Natural killer cell (primary cell): ENCODE measurements at places on chromosomes 3 and 15.

GRCh38 chr3:111278959-111279358 lies 207.3 kb downstream of the NECTIN3 start:
- H3K4me1 ChIP-seq: no peaks in the 10 kb centered on the region
- H3K27me3 ChIP-seq: no peaks in the 10 kb centered on the region
- H3K27ac ChIP-seq: no peak overlapping the region
- DNase-seq: no peak
- no peaks in the 10 kb centered on the region for H3K36me3 ChIP-seq

DNA sequence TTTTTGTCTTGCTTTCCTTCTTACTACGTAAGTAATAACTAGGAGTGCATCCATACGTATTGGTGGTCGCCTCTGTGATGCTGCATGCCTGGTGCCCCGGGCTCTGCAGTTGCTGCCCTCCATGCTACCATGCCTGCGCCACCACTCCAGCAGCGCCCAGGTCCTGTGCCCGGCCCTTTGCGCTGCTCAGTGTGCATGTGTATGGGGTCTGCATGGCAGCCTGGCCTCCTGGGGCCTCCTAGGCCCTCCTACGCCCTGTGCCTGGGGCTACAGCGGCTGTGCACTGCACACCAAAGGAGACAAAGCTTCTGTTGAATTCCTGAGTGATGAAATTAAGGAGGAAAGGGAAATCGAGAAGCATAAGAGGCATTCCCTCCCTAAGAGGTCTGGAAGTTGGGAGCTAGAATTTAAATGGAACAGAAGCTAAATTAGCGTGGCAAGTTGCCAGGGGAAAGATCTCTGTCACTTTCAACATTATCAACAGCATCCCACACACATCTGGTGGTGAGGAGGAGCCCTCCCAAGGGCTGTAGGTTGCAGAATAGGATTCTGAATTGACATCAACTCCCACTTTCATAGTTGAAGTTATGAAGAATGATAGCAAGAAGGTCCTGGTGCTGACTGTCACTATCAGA lies 275.0 kb upstream of the CHRM5 start:
- H3K27me3 ChIP-seq: no peaks in the 10 kb centered on the region
- H3K4me1 ChIP-seq: no peaks in the 10 kb centered on the region
- H3K27ac ChIP-seq: no peak overlapping the region
- no peak for DNase-seq
- H3K36me3 ChIP-seq: no peaks in the 10 kb centered on the region

GRCh38 chr3:59774000-59774399 lies 724.2 kb upstream of the CFAP20DC start:
- no peak for DNase-seq
- H3K4me1 ChIP-seq: peaks cover 41% of the 10 kb centered on the region

DNA sequence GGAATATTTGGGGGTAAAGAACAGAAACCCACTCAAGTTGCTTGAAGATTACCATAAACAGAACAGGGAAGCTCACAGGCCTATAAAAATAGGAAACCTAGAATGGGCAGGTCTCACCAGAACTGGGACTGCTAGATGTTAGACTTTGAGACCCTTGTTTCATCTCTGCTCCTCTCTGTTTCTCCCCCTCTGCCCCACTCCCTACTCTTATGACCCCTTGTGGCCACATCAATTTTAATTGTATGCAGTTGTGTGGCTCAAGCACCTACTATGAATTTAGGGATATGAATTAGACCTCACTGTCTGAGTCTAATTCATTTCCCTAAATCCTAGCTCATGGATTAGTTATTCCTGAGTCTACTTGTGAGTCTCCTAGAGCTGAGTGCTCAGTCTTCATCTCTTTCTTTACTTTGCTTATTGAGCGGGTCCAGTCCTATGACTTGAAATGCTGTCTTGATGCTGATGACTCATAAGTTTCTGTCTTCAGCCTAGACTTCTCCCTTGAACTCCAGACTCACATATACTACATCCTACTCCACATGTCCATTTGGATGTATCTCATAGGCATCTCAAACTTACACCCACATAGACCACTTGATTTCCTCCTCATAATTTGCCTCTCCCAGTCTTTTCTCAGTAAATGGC lies 78.7 kb downstream of the ITPR1 start:
- peaks cover 4% of the 10 kb centered on the region for H3K4me1 ChIP-seq
- DNase-seq: no peak
- no peaks in the 10 kb centered on the region for H3K36me3 ChIP-seq
- no peaks in the 10 kb centered on the region for H3K27me3 ChIP-seq

GRCh38 chr3:188234132-188234531 lies 80.2 kb downstream of the LPP start:
- no peak overlapping the region for H3K4me3 ChIP-seq
- H3K36me3 ChIP-seq: no peaks in the 10 kb centered on the region
- no peaks in the 10 kb centered on the region for H3K4me1 ChIP-seq
- H3K27ac ChIP-seq: no peak overlapping the region

DNA sequence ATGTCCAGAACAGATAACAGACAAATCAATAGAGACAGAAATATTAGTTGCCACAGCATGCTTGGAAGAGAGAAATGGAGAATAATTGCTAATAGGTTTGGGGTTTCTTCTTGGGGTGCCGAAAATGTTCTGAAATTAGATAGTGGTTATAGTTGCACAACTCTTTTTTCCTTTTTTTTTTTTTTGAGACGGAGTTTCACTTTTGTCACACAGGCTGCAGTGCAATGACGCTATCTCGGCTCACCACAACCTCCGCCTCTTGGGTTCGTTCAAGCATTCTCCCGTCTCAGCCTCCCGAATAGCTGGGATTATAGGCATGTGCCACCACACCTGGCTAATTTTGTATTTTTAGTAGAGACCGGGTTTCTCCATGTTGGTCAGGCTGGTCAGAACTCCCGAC lies 163.3 kb downstream of the PLCH1 start:
- H3K4me3 ChIP-seq: no peak overlapping the region
- DNase-seq: no peak
- H3K27me3 ChIP-seq: no peaks in the 10 kb centered on the region
- H3K4me1 ChIP-seq: no peaks in the 10 kb centered on the region

DNA sequence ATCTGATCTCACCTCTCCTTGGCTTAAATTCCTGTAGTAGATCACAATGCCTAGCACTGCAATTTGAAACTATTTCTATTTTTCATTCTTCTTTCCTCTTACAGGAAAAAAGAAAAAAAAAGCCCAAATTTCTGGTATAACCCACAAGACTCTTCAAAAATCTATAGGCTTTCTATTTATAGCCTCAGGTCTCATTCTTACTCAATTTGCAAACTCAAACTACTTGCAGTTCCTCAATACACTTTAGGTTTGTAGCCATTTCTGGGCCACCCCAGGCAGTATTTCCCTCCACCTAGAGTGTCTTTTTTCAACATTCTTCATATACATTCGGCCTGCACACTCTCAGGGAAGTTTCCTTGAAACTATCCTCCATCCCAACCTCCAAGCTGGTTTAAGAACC lies 169.0 kb downstream of the TBC1D5 start:
- DNase-seq: no peak
- H3K4me3 ChIP-seq: no peak overlapping the region
- no peaks in the 10 kb centered on the region for H3K27me3 ChIP-seq
- no peaks in the 10 kb centered on the region for H3K36me3 ChIP-seq
- no peak overlapping the region for H3K27ac ChIP-seq

GRCh38 chr3:61776390-61776789 lies 215.0 kb downstream of the PTPRG start:
- no peak overlapping the region for H3K27ac ChIP-seq
- no peaks in the 10 kb centered on the region for H3K27me3 ChIP-seq
- H3K4me3 ChIP-seq: no peak overlapping the region
- DNase-seq: no peak

GRCh38 chr15:32706704-32707103 lies 11.1 kb upstream of the GREM1 start:
- H3K27ac ChIP-seq: no peak overlapping the region
- H3K4me1 ChIP-seq: no peaks in the 10 kb centered on the region
- H3K27me3 ChIP-seq: no peaks in the 10 kb centered on the region
- DNase-seq: no peak
- no peaks in the 10 kb centered on the region for H3K36me3 ChIP-seq
- no peak overlapping the region for H3K4me3 ChIP-seq

GRCh38 chr15:38612159-38612863 lies 47.7 kb upstream of the RASGRP1 start:
- no peak overlapping the region for H3K4me3 ChIP-seq
- H3K4me1 ChIP-seq: peaks cover 35% of the 10 kb centered on the region
- no peaks in the 10 kb centered on the region for H3K27me3 ChIP-seq
- DNase-seq: no peak

- H3K27me3 ChIP-seq: no peaks in the 10 kb centered on the region
- no peaks in the 10 kb centered on the region for H3K36me3 ChIP-seq
- no peak overlapping the region for H3K4me3 ChIP-seq
Measured at GRCh38 chr3:120637851-120638559, 41.9 kb downstream of the NDUFB4 start.

- peaks cover 4% of the 10 kb centered on the region for H3K36me3 ChIP-seq
- no peaks in the 10 kb centered on the region for H3K27me3 ChIP-seq
- DNase-seq: peak; percentile 78
Measured at GRCh38 chr3:128112357-128112968, 11.1 kb downstream of the RUVBL1 start.

DNA sequence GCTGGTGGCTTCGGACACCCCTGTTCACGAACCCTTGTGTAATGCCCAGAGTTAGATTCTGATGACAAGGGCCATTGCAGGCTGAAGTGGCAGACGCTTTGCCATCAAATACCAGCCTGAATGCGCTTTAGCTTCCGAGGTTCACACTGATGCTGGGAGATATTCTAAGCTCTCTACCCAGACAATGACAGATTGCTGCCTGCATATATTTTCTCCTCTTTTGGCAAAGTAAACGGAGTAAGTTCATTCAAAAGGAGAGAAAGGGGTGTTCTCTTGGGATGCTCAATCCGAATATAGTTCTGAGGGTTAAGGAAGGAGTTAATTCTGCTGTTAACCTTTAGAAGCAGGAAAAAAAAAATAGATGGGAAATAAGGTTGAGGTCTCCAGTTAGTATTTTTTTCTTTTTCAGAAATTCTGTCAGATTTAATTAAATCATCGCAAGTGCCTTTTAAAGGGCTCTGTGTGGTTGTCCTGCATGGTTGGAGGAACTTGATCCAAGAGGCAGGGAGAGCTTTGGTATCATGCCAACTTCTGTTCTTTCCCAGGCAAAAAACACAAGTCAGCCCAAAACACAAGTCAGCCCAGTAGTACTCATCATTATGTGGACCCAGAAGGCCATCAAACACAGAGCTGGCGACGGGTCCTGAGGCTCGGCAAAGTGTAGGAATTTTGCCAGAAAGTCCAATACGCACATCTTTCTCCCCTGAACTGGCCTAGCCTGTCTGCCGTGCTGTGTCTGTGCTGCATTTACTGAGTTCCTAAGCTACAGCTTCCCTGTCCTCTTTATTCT lies 70.9 kb upstream of the ST8SIA2 start:
- no peak for DNase-seq
- no peaks in the 10 kb centered on the region for H3K36me3 ChIP-seq
- no peak overlapping the region for H3K27ac ChIP-seq
- H3K27me3 ChIP-seq: no peaks in the 10 kb centered on the region

DNA sequence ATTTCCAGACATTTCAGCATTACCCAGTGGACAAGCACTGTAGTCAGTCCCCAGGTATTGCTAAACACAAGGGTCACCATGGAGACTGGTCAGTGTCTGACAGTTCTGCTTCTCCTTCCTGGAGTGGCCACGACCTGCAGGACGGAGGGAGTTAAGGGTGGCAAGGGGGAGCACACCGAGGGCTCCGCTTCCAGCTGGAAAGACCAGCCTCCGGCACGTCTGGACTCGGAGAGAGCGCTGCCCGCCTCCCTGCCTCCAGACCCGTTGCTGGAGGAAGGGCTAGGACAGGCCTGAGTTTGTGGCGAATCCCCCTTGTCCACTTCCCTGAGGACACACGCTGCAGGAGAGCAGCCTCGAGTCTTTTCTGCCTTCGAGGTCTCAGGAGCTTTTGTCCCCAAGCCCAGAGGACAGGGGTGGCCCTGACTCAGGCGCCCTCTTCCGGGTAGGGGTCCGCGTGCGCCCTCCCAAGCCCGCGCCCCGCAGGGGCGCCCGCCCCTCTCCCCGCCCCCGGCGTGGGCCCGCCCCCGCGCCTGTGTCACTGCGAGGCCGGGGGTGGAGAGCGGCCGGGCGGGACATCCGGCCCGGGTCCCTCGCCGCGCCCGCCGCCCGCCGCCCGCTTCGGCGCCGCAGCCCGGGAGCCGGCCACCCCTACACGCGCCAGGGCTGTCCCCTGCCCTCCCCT lies at the start of gene CHST14:
Gene CHST14, plus strand, starts transcription at position 562 of the 682 bp plus-strand sequence. CDS start 230 bp downstream, outside the sequence.
- H3K36me3 ChIP-seq: peaks cover 9% of the 10 kb centered on the region
- peak; percentile 56 for DNase-seq
- H3K27me3 ChIP-seq: no peaks in the 10 kb centered on the region

DNA sequence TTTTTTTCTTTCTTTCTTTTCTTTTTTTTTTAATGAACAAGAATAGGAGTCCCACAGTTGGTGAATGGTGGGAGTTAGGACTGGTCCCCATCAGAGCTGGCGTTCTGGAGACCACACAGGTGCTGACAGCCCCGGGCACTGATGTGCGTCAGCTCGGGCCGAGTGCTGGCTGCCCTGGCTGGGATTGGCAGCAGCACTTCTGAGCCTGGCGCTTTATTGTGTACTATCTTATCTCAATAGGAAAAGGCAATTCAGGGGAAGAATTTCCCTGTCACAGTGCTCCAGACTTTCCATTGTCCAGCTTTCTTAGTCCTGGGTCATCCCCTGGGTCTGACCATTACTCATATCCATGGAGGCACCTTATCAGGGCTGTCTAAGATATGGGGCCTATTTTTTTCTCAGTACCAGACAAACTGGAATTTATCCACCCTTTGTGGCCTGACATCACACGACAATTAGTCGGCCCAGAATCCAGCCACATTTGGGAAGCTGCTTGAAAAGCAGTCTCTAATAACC lies 54.1 kb downstream of the TMEM44 start:
- DNase-seq: no peak
- H3K4me3 ChIP-seq: no peak overlapping the region
- no peaks in the 10 kb centered on the region for H3K27me3 ChIP-seq
- peaks cover 9% of the 10 kb centered on the region for H3K4me1 ChIP-seq

DNA sequence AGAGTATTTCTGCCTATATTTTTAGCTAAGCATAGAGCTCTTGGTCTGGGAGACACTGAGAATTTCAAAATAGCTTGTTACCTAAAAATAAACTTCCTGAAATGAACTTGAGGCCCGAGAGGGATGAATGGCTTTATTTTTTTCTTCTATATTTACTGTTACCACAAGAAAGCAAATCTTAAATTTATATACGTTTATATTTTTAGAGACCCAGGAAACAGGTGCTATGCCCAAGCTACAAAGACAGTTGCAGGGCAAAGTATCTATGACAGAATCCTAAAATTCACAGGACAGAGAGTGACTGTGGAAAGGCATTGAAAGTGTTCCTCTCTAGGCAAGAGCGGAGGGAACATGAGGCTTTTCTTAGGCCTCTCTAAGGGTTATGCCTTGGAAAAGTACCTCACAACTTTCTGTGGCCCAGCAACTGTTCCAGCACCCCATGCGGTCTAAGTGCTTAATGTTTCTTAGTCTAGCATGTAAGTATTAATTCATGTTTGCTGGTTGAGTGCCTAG lies 36.5 kb downstream of the TGFBR2 start:
- peak; percentile 49 for DNase-seq
- H3K4me3 ChIP-seq: no peak overlapping the region
- peak overlapping the region; percentile 94 for H3K27ac ChIP-seq
- peaks cover 14% of the 10 kb centered on the region for H3K36me3 ChIP-seq
